ENCODE measurements at places on chromosomes 5 and 9.

GRCh38 chr9:89815061-89815902 is 210.5 kb downstream of the GADD45G start:
- DNase-seq, result no peak

DNA sequence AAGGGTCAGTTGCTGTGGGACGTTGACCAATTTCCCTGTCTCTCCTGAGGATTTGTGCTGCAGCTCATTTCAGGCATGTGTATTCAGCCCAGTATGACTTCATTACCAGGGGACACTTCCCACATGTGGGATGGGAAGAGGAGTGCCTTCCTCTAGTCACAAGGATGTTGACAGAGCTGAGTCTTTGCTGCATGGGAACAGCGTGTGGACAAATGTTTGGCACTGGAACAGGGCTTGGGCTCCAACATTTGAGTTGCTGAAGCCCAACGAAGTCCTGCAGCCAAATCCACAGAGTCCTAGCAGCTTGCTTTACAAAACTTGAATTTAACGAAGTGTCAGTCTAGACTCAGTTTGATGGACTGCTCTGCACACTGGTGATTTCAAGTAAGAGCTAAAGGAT is 283.2 kb downstream of the SH3GL2 start:
- no peak for DNase-seq

- DNase-seq, result no peak
These were observed 318.9 kb upstream of the RIOK2 start for GRCh38 chr5:97501965-97502305.

DNA sequence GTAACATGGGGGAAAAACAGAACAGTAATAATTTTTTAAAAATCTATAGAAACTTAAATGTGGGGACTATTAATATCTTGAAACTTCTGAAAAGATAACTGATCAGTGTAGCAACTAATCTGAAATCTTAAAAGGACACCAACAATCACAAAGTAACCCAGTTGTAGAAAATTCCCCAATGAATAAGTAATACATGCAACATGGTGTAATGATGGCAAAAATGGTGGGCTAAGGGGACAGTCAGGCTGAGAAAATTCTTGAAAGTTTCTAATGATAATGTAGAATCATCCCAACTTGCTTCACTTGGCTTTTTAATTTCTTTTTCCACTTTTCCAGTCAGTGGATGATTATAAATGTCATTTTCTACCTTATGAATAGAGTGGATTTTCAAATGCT is 5.4 kb downstream of the NFIL3 start:
- DNase-seq, result no peak

DNA sequence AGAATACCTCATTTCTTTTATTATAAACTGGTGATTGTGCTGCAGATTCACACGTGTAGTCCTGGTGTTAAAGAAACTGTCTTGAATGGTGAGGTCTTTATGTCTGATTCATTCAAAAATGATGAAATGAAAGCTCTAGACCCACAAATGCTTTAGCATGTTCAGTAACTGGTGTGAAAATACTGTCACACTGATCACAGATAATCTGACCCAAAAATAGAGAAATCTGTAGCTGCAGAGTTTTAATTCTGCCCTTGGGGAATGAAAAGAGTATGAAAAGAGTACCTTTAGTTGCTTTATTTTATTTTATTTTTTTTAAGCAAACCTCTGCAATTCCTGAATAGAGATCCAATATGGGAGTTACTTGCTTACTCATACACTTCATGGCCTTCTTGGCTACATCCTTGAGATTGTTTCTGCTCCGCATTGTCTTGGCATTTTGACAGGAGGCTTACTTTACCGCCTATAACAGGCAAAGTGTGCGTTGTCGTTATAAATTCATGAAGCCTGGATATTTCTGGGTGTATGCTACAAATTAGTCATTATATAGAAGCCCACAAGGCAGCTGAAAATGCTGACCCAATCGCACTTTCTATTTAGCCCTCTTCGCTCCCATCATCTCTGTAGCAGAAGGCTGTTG is 2.7 kb downstream of the RGMB start:
- no peak for DNase-seq

DNA sequence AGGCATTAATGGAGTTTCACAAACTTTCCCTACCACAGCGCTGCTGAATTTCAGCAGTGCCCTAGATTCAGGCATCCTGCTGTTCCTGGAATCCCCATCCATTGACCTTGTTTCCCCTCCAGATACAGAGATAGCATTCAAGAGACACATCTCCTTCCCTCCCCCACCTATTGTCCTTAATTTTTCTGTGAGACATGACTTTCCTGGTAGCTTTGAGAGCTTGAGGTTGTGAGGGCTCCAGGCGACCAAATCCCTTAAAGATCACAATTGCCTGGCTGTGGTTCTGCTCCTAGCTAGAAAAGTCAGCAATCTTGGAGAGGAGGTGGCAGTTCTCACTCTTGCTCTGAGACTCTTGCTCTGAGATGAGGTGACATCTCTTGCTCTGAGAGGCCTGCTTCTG is 48.0 kb downstream of the PRR16 start:
- no peak for DNase-seq
